GM03348 (cell line): ENCODE measurements at places on chromosomes 4 and X.

GRCh38 chrX:53269536-53270107 is 11.8 kb downstream of the IQSEC2 start:
- DNase-seq, result no peak

DNA sequence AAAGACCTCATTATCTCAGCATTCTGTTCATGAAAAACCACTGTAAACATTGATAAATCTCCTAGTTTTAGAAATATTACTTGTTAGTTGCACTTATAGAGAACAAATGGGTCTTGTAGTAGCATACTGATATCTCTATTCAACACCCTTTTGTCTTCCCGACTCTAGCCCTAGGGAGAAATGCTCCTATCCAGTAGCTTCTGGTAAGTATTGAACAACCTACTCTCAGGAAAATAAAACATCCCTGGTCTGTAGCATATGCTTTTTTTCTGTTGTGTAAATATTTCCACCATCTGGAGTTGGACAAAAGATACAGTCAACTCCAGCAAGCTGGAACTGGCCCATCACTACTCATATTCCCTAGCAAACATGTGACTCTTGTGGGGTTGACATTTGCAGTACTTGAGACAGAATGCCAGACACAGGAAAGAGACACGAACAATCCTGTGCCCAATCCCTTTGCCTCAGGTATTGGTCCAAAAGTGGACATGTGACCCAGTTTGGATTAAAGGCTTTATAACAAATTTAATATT is 188.2 kb downstream of the GC start:
- no peak for DNase-seq

DNA sequence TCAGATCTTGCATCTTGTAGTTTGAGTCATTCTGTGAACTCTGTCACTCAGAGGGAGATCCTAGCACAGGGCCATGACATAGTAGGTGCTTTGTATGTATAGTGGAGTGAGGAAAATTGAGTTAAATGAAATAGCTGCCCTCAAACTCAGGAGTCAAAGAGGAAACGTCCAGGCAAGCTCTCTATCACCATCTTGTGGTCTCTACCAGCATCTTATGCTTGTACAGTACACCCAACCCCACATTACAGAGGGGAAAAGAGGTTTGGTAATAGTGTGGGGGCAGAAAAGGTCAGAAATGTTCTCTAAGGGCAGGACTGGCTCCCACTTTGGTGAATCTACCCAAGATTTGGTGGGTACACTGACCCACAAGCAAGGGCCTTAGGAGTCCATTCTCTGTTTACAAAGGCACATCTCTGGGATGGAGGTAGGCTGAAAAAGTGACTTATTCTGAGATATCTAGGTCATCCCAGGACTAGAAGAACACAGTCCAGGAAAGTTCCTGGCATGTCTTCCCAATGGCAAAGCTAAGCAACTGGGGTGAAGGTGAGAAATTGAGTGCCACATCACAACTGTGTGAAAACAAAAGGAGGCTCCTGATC is 131.8 kb downstream of the OR13H1 start:
- peak; percentile 16 for DNase-seq

DNA sequence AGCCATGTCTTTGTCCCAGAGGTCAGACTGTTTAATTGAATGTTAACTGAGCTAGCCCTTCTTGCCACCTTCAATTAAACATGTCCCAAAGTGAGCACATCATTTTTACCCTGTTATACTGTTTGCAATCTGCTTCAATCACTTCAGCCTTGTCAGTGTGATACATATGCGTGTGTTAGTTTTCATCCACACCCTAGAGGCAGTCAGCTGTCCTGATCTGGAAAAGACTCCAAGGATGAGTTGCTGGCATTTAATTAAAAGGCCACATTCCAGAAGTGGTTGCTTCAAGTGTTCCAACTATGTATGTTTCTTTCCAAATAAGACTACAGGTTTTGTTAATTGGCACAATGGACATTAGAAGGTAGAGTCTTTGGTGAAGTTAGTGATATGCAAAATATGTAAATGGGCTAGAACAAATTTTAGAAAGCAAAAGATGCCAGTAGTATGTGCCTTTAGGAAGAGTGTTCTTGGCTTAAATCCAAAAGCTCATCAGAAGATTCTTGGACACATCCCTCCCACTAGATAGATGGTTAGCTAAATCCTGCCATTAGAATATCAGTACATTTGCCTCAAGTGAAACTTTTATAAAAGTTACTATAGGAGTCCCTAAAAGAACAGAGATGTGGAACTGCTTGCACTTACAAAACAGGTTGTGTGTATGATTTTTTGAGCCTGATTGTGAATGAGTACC is 79.5 kb upstream of the SLIT2 start:
- DNase-seq, result peak; percentile 62

DNA sequence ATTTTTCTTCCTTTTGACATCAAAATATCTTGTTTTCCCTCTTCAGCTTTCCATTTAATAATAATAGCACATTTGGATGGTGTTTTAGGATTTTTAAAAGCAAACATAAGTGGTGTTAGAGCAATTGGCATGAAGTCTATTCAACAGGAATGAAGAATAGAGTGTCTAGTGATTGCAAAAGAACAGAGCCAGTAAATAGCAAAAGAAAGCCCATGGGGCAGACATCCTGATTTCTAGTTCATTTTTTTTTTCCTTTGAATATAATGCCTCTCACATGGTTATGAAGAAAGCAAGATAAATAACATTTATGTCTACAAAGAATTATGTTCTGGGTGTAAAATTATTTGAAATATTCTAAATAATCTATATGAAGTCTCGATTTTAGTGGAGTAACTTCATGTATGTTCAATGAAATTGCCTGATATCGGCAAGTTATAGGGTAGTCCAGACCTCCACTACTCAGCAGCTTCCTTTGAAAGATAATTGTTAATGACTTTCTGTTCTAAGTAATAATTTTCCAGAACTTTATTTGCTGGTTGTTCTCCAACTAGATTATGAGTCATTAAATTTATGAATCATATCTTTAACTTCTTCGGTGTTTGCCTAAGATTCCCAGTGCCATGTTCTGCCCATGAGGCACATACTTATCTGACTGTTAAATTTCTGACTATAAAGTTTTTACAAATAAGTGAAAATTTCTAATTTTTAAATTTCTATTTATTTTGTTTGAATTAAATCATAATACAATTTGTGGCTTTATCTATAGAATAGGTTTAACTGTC is 587.9 kb downstream of the TLL1 start:
- DNase-seq, result no peak

- DNase-seq, result no peak
Measured at GRCh38 chr4:174255786-174256185, 27.7 kb downstream of the FBXO8 start.

GRCh38 chr4:7831330-7831729 is 108.3 kb downstream of the AFAP1 start:
- DNase-seq, result peak; percentile 39

DNA sequence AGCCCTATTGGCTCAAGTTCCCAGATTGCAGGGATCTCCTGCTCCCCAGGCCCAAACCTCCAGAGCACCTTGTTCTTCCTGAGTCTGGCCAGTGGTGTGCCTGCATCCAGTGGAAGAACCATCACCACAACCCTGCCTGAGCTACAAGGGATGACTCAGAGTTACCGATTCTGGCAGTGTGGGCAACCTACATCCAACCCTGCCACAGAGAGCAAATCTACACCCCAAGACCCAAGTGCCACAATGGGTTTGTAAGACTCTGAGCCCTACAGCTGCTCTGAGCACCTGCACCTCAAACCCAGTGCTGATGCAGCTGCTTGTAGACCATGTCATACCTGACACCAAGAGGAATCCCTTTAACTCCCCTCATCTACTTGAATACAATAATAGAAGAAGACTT is 110.0 kb downstream of the SOWAHB start:
- DNase-seq, result no peak

- DNase-seq, result no peak
Measured at GRCh38 chrX:3232262-3232923, 114.1 kb downstream of the MXRA5 start.

DNA sequence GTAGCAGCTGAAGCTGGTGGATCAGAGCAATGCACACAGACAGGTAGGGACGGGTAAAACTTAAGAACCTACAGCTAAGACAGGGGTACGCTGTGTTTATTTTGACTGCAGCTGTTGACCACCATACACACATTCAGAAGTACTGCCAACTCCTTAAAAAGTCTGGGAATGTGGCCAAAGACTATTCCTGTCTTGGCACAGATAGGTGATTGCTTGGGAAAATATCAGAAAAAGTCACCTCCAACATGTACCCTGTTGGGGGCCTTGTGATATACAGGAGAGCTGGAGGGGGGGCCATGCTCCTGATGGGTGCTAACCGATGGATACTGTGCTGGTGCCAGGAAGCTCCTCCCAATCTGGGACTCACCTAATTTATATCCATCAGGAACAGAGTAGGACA is 121.2 kb downstream of the VCX2 start:
- no peak for DNase-seq

DNA sequence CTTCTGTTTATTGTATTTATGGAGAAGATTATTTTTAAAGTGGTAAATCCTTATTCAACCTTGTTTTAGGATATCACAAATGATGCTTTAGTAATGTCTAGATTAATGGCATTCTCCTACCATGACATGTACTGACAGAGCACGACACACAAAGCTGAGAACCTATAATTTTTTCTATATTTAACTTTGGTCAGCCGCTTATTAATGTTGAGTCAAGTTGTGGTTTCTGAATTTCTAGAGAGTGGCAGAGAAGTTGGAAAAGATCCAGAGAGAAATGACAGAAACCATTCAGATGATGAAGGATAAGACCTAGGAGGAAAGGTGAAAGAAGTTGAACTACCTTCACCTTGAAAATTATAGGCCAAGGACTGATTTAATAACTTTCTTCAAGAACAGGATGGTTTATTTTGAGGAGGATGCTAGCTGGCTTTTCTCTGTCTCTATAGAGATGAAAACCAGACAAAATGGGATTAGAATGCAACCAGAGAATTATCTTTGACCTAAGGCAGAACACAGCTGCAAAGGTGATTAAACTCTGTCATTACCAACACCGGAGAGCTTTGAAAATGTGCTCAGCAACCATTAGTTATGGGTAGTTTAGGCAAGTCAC is 62.6 kb upstream of the TSPAN5 start:
- no peak for DNase-seq
